ENCODE measurements at places on chromosomes 5 and 9. TPM values are rescaled to one million over a fixed set of nuclear protein-coding genes. Genes with fewer than 3 reads are reported as not detected.

DNA sequence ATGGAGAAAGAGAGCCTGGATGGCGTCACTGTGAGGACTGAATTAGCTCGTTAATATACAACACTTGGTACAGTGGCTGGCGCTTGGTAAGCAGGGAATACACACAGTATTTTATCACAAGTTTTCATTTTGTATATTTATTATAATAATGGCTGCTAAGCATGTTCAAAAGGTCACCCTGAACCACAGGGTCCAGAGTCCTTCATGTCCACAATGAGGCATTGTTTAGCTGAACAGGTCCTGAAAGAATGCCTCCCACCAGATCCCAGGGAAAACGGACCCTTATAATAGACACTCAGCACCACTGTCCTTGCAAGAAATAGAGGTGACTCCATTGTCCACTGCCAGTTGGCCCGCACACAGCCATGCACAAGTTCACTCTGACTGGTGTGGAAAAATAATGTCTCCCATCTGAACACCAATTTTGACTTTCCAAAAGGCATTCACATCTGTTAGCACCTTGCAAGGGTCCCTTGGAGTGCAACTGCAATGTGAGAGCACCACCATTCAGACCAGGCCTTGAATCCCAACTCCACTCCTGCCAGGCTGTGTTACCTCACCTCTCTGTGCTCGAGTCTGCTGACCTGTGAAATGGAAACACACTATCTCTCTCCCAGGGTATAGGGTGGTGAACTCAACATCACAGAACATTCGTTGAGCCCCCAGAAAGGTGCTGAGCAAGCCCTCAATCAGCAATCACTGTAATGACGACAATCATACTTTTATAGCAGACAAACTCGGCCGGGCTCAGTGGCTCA is 3.9 kb downstream of the VDAC1 start:
- no peak for DNase-seq

DNA sequence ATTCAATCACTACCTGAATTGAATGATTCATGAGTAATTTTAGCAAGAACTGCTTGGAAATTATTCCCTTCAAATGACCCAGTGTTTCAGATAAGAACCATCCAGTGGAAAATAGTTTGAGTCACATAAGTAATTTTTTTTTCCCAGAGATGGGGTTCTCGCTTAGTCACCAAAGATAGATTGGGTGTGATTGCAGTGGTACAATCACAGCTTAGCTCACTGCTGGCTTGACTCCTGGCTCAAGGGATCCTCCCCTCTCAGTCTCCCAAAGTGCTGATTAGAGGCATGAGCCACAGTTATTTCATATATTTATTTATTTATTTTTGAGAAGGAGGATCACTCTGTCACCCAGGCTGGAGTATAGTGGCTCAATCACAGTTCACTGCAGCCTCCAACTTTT is 574.5 kb upstream of the ARRDC3 start:
- no peak for DNase-seq

- DNase-seq = no peak
These were observed 202.6 kb downstream of the PIK3R1 start for GRCh38 chr5:68418201-68418600.

- no peak for DNase-seq
These were observed 77.9 kb upstream of the KLF9 start for GRCh38 chr9:70492319-70492777.

GRCh38 chr9:75033791-75034473 is 5.8 kb upstream of the CARNMT1 start:
- DNase-seq = no peak

- no peak for DNase-seq
These were observed 81.9 kb downstream of the MED27 start for GRCh38 chr9:131997779-131998178.

- no peak for DNase-seq
These were observed 90.7 kb upstream of the PARP8 start for GRCh38 chr5:50575740-50576139.

DNA sequence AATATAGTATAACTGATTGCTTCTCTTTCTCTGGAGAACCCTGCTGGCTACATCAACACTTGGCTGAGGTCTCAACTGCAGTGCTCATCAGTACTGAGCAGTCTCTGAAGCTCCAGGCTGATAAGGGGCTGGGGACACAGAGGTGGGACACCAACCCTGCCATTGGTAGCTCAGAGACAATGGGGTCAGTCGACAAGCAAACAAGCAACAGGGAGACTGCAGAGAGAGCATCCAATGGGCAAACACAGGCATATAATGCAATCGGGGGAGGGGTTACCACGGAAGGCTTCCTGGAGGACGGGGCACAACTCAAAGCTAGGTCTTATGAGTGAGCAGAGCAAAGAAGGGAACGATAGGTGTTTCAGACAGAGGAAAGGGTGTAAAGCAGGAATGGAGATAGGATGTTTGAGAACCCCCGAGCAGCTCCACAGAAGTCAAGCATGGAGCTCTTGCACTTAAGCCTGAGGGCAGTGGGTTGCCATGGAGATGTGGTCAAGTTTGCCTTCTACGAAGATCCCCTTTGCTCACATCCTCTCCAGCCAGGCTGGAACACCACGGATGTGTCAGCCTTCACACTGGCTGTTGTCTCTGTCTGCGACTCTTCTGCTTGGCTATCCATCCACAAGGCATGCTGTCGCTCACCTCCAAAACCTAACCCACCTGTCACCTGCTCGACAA is 21.5 kb upstream of the AKNA start:
- DNase-seq = no peak

- peak; percentile 45 for DNase-seq
These were observed 83.5 kb upstream of the RUSC2 start for GRCh38 chr9:35406183-35406959.

- DNase-seq = no peak
These were observed 2.8 kb upstream of the ENG start for GRCh38 chr9:127857278-127857677.

GRCh38 chr5:119486-120097 is 27.6 kb downstream of the PLEKHG4B start:
- no peak for DNase-seq

DNA sequence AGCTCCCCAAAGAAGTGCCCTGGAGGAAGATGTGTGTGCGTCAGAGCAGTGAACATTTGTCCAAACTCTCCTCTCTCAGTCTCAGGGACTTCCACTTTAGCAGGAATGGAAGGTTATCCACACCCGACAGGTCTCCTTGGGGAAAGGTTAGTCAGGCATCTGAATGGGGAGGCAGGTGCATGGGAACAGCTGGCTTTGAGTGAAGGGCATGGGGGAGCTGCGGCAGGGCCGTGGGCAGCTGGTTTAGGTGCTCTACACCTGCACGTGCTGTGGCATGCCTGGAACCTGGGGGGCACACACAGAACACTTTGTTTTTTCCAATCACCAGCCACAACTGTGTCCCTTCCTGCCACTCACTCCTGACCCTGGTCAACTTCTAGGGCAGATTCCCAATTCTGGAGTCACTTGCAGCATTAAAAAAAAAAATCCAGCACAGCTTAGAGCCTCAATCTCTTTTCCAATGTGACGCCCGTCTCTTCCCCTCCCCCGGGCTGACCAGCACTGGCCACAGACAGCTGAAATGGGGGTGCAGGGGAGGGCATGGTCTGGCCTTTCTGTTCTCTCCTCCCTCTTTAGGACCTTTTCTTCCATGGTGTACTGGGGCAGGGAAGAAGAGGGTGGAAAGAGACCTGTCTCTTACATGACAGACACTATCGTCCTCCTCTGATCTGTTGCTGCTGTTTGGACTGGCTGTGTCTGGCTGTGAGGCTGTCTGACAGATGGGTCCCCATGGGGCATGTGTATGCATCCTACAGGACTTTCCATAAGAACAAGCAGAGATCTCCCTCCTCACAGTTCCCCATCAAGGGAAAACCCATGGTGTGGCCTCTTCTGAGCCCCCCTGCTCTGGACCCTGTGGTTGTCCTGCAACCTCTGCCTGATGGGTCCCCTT is 9.5 kb upstream of the IL3 start:
- no peak for DNase-seq

DNA sequence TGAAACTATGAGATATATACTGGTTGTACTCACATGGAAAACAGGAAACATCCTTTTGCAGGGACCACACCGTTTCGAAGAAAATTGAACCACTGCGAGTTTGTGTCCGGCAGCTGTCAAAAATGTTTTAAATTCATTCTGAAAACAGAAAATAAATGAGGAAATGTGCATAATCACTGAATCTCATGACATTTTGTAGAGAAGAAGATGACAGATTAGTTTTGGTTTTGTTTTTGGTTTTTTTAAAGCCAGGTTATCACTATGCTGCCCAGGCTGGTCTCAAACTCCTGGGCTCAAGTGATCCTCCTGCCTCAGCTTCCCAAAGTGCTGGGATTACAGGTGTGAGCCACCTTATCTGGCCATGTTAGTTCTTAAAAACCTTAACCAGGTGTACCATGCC is 3.5 kb downstream of the TXNDC8 start:
- no peak for DNase-seq

DNA sequence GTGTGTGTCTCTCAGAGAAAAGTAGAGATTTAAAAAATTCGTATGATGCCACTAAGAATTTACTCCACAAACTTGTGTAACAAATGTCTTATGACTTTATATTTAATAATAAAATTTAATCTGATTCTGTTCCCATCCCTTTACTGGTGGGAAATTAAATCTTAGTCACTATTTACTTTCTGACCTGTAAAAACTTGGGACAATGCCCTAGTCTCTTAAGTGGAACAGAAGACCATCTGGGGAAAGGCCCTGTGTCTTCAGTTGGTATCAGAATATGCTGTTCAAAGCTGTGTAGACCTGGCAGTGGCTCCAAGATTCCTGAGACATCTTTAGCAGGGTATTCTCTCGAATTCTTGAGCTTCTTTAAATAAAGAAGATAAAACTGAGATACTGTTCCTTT is 2.6 kb upstream of the BDP1 start:
- no peak for DNase-seq

GRCh38 chr9:136532799-136533774 is 12.8 kb downstream of the NOTCH1 start:
- peak; percentile 91 for DNase-seq

DNA sequence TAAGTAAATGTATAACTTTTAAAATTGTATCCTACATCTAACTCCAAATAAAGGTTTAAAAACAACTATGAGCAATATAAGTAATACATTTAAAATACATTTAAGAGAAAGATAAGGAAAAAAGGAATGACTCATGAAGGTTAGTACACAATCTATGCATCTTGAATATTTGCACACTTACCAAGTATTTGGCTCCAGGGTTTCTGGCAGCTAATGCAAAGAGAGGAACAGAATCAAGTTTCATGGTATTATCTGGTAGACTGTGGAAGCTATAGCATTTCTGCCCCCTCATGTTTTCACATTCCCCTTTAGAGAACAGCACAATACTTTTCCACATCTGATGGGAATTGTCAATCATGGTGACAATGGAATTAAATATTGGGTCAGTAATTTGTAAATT is 132.1 kb downstream of the COX7C start:
- no peak for DNase-seq

GRCh38 chr9:82560457-82560904 is 502.5 kb downstream of the RASEF start:
- no peak for DNase-seq

- no peak for DNase-seq
These were observed 631.9 kb upstream of the DMAC1 start for GRCh38 chr9:8431505-8431904.

DNA sequence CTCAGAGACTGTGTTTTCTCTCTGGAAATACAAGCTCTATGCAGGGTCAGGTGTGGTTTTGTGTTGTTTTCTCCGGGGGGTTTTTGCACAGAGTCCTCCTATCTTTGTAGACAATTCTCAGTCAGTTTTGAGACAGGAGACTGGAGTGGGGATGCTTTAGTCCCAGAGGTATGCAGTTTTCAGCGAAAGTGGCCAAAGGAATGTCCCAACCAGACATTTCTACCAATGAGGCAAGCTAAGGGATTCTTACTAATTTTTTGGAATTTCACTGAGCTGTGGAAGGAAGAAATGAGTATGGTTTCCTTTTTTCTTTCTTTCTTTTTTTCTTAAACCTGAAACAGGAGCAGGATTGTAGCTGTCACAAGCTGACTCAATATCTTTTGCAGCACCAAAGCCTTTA is 35.3 kb upstream of the PLPP1 start:
- no peak for DNase-seq

DNA sequence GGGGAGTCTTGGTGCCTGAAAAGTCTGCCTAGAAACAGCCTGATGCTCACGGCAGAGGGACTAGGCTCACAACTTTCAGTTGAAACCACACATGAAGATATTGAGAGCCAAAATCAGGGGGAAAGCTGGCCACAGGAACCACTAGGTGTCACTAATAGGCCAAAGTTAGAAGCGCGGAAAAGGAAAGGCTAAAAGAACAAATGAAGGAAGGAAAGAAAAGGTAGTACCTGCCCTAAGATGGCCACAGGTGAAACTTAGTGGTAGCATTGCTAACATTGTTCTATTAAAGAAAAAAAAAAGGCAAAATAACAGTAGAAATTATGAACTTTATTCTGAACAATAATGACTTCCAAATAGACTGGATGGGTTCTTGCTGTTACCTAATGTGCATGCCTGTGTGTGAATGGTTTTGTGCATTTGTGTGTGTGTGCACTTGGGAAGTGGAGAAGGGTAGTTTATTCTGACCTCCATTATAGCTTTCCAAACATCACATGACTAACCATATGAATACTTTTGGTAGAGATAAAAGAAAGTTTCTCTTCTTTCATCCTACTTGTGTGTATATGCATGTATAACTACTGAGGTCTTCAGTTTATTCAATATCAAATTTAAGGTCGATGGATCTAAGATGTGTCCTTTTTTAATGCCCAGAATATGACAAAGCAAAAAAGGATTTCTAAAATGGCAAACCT is 2.1 kb upstream of the RFESD start:
- peak; percentile 34 for DNase-seq

- no peak for DNase-seq
These were observed 344.8 kb downstream of the ARRDC3 start for GRCh38 chr5:91038180-91038808.

DNA sequence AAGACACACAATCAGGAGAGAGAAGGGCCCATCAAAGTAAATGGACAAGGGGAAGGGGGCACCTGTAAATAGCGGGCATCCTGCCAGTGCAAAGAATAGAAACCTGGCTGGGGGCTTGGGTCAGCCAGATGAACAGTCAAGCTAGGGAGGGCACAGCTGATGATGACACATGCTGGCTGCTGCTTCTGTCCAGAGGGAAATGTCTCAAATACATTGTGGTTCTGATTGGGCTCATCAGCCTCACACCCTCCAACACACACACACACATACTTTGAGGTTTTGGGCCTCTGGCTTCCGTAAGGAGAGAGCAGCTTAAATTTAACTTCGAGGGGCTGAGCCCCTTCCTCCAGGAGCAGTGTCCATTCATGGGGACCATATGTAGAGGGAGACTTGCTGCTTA is 27.6 kb upstream of the SPATA31E1 start:
- no peak for DNase-seq

PCDHGA4 gene
- 0.26 TPM for total RNA-seq

RANBP17 gene
- total RNA-seq = not detected

PCDHA12 gene
- not detected for total RNA-seq

SLC34A1 gene
- total RNA-seq = 0.21 TPM

BSPRY gene
- 14.3 TPM for total RNA-seq

PCDHA1 gene
- not detected for total RNA-seq

EQTN gene
- not detected for total RNA-seq

ZDHHC11 gene
- 29.5 TPM for total RNA-seq

OR1J2 gene
- not detected for total RNA-seq

ELAVL2 gene
- total RNA-seq = not detected

CTNND2 gene
- total RNA-seq = not detected

CD180 gene
- 0.14 TPM for total RNA-seq

LAMC3 gene
- total RNA-seq = 0.74 TPM

SPATA31D4 gene
- not detected for total RNA-seq

SCGB3A2 gene
- not detected for total RNA-seq

MACROH2A1 gene
- total RNA-seq = 140 TPM

BTNL3 gene
- total RNA-seq = 0.10 TPM

CCDC183 gene
- total RNA-seq = 0.72 TPM

PCDHGC3 gene
- not detected for total RNA-seq
